ENCODE measurements at places on chromosomes 1 and 21. TPM values are rescaled to one million over a fixed set of nuclear protein-coding genes. Genes with fewer than 3 reads are reported as not detected.

CR1 gene
- polyA plus RNA-seq = not detected

SPRR1A gene
- not detected for polyA plus RNA-seq

SAMSN1 gene
- polyA plus RNA-seq = not detected

FAM78B gene
- 16.1 TPM for polyA plus RNA-seq

AIRE gene
- not detected for polyA plus RNA-seq

ASAP3 gene
- polyA plus RNA-seq = 0.16 TPM

LDLRAD1 gene
- not detected for polyA plus RNA-seq

ZBED6 gene
- polyA plus RNA-seq = 1.3 TPM

NMNAT2 gene
- 26.8 TPM for polyA plus RNA-seq

NDUFS2 gene
- polyA plus RNA-seq = 145 TPM

NPHS2 gene
- not detected for polyA plus RNA-seq

ADAMTS4 gene
- 0.13 TPM for polyA plus RNA-seq

SLC35F3 gene
- polyA plus RNA-seq = 6.2 TPM

PODN gene
- polyA plus RNA-seq = not detected

NEK2 gene
- 2.3 TPM for polyA plus RNA-seq

PRAMEF17 gene
- not detected for polyA plus RNA-seq

SZRD1 gene
- polyA plus RNA-seq = 3.6 TPM

NIBAN1 gene
- not detected for polyA plus RNA-seq

DPT gene
- polyA plus RNA-seq = not detected

MRPL9 gene
- polyA plus RNA-seq = 96.2 TPM

TMEM125 gene
- 0.27 TPM for polyA plus RNA-seq

COL11A1 gene
- polyA plus RNA-seq = 2.6 TPM

A3GALT2 gene
- polyA plus RNA-seq = not detected

CFHR4 gene
- polyA plus RNA-seq = not detected

PAQR6 gene
- 0.20 TPM for polyA plus RNA-seq

CASQ2 gene
- polyA plus RNA-seq = 204 TPM

ELAVL4 gene
- polyA plus RNA-seq = 39.6 TPM

Data from Purkinje cell (primary cell).